ENCODE measurements at places on chromosomes 6 and 20.

GRCh38 chr6:125793863-125794262 lies 3.1 kb downstream of the NCOA7 start:
- DNase-seq: no peak

GRCh38 chr6:106750946-106751345 lies 121.6 kb downstream of the QRSL1 start:
- no peak for DNase-seq

GRCh38 chr6:10643201-10643651 lies 51.2 kb downstream of the C6orf52 start:
- peak; percentile 57 for DNase-seq

DNA sequence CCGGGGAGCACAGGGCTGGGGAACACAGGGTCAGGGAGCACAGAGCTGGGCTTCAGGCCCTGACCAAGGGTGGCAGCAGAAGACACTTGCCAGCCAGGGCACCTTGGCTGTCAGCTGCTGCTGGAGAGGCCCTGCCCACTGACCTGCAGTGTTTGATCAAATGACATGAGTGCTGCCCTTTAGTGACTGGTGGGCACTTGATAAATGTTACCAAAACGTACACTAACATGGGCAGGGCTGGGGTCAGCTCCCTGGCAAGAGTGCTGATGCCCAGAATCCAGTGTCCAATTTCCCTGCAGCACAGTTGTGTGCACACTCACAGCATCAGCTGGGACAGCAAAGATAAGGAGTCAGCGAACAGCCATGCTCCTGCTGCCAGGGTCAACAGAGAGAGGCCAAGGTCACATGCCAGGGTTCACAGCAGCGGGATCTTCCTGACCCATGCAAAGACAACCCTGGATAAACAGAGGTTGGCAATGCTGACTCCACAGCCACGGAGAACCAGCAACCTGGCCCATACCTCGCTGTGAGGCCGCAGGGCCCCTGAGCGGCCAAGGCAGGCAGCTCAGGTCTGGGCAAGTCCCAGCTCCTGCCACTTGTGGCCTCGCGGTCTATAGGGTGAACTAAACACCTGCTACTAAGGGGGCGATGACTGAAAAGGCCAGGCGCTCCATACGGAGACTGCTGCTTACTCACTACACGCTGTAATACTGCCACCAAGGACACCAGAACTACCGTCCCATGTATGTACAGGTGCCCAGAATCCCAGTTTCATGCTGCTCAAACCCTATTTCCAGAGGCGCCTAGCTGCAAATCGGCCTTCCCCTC lies 46.3 kb downstream of the NINL start:
- no peak for DNase-seq

DNA sequence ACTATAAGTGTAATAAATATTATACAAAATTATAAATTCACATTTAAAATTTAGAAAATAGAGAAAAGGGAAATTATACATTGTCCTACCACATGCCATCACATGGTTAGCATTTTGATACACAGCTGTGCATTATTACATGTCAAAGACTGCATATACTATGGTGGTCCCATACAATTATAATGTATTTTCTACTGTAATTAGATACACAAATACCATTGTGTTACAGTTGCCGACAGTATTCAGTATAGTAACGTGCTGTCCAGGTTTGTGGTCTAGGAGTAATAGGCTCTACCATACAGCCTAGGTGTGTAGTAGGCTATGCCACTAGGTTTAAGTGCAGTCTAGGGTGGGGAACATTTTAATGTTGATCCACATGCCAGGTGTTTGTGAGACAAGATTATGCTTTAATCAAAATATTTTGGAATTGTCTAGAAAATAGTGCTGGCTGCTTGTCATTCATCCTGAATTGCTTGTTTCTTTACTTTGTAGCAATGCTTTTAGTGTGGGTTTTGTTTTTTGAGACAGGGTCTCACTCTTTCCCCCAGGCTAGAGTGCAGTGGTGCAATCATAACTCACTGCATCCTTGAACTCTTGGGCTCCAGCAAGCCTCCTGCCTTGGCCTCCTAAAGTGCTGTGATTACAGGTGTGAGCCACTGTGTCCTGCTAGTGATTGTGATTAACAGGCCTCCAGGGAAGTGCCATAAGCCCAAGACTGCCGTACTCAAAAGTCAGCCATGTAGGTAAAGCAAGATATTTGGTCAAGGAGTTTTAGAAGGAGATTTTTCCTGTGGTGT lies 39.0 kb downstream of the DSTN start:
- DNase-seq: no peak

DNA sequence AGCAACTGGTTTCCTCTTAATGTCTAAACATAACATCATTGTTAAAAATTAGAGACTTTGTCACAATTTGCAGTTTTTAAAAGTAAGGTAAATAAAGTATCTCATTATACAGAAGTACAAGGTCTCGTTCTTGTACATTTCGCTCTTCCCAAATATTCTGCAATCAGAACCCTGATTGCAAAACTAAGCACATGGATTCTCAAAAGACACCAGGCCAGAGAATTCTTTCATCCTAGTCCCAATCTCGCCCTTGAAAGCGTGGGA lies 355 bp upstream of the AKAP7 start:
- DNase-seq: no peak

DNA sequence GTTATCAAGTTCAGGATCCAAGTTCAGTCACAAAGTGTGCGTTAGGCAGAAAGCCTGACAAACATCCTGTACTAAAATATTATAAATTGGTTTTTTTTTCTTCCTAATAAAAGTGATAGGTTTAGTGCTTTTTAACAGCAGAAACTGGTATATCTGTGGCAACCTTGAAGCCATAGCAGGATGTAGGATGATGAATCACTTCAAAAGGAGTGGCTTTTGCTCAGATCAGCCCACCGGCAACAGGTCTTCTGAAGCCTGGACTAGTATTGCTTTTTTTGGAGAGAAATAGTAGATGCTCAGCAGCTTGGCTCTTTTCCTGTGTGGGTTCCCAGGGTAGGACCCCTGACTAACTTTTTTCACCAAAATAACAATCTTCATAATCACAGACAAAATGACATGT lies 190.8 kb downstream of the EPM2A start:
- DNase-seq: no peak

DNA sequence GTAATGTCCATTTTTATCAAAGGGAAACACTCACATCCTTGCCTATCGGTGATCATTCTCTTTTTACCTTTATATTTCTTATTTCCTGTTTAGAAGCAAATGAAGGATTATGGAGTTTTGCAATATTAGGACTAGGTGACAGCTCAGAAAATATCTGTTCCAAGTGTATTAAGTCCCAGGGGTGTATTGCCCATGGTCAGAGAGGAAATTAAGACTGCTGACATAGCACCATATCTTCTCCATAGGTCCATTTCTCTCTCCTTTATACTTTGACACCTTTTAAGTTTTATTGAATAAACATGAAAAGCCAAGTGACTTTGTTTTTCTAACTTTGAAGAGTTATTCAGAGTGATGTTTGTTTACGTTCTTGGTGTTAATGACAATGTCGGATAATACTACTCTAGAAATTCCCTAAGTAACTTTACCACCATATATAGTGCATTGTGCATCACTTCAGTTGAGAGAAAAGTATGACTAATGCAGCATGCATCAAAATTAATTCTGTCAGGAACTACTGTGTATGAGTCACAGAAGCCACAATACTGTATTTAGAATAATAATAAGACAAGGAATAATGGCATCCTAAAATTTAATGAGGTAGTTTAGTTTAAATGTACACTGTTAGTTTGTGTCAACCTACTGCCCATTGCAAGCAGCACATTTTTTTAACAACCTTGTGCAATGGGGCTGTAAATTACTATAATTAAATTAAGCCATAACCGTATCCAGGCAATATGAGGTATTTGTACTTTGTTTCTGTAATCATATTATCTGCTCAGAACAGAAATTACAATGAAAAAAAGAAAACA lies 474.4 kb upstream of the RNF217 start:
- no peak for DNase-seq

DNA sequence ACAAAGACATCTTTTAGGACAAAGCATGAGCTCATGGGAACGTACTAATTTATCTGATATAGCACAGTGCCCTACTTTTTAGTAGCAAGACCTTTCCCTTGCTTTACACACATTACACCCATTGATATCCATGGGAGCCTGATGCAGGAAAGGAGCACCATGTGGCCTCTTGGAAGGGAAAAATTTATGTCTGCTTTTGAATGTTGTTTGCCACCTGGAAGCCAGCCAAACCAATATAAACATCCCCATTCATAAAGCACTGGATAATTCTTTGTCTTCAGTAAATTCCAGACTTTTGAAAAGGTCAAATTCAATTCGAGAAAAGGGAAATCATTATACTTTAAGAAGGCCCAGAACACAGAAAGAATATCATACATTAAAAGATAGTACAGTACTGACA lies 152.3 kb upstream of the BEND6 start:
- DNase-seq: no peak

GRCh38 chr6:129453073-129453472 lies 256.9 kb downstream of the ARHGAP18 start:
- no peak for DNase-seq

GRCh38 chr6:835476-836160 lies 142.7 kb upstream of the EXOC2 start:
- no peak for DNase-seq

DNA sequence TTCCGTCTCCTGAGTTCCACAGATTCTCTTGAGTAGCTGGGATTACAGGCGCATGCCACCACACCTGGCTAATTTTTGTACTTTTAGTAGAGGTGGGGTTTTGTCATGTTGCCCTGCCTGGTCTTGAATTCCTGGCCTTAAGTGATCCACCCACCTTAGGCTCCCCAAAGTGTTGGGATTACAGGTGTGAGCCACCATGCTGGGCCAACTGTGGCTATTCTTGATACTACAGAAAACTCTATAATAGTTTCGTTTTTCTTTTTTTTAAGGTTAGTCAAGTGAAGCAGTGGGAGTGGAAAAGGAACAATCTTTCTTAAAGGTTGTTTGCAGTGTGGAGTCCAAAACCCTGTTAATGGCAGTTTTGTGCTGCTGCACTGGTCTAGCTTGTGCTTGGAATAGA lies 84.7 kb downstream of the POPDC3 start:
- no peak for DNase-seq

DNA sequence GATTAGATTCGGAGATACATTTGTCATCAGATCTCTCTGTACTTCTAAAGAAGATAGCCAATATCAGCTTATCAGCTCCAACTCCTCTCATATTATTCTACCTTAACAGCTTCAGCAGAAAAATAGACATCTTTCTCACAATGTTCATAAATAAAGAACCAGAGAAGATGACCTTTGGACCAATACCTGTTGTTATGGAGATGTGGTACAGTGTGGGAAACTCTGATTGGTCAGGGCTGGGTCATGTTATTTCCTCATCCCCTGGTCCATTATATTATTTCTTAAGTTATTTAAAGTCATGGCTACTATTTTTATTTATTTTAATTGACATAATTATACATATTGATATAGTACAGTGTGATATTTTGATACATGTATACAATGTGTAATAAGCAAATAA lies 35.9 kb upstream of the POLR1H start:
- DNase-seq: no peak

- DNase-seq: no peak
Observed at GRCh38 chr6:81731814-81732213, 20.7 kb downstream of the TENT5A start.

Data from erythroblast (primary cell).